DMS 273 treated with DMSO at 0.1 percent for 48 hours (cell line): ENCODE measurements at places on chromosomes 2 and 18.

DNA sequence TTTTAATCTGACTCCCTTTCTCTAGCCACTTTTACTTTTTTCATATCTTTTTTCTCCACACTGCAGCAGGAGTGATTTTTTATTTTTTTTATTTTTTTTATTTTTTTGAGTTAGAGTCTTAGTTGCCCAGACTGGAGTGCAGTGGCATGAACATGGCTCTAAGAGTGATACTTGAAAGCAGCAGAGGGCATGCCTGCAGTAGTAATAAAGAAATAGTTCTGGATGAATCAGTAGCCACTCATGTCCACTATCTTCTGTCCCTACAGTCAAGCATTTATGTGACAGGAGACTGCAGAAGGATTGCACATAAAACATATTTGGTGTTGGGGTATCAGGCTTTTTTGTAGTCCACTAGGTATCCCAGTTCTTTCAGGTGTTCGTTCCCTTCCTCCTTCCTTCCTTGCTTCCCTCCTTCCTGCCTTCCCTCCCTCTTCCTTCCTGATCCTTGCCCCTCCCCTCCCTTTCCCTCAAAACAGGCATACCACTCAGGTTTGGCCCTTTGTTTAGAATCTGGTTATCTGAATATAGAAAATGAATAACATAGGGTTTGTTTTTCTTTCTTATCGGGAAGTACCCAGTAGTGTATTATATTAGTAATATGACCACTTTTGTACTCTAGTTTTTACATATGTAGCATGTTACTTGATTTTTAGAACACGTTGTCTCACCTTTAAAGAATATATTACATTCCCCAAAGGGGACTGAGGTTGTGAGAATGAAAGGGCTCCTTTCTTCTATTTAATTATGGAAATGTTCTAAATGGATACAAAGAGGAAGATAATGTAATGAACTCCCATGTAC lies 23.5 kb downstream of the MIB1 start:
- DNase-seq, result no peak

GRCh38 chr18:79299711-79300110 lies 96.0 kb upstream of the NFATC1 start:
- DNase-seq, result no peak

GRCh38 chr2:64273524-64274398 lies 129.5 kb upstream of the PELI1 start:
- no peak for DNase-seq

DNA sequence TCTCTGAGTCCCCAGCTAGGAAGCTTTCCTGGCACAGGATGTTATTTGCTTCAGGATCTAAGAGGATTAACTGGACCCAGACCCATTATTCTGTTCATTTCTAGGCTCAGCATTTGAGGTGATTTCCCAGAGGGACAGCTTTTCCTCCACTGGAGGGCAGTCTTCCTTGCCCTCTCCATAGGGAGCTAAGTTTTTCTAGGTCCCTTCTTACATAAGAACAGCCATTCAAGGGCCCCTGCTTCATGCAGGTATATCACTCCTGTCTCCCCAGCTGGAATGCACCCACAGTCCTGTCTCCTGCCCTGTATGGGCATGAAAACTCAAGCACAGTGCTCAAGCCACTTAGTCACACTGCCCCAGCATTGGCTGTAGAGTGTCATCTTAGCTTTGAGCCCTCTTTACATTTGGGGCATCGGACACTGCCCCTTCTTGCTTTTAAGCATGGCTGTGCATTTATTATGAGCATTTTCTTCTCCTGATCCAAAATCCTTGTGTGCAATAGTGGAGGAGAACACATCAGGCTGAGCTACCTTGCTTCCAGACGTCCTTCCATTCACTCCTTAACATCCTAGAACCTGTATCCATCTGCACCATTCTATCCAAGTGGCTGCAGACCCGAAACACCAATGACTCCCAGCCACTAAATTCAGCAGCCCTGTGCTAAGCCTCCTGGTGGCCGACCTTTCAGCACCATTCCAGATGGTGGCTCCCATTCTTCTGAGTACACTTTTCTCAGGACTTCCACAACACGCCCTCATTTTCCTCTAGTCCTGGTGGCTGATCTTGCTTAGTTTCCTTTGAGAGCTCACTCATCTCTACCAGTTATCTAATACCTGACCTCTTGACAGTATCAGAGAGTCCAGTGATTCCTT lies 80.0 kb downstream of the COPS8 start:
- no peak for DNase-seq

DNA sequence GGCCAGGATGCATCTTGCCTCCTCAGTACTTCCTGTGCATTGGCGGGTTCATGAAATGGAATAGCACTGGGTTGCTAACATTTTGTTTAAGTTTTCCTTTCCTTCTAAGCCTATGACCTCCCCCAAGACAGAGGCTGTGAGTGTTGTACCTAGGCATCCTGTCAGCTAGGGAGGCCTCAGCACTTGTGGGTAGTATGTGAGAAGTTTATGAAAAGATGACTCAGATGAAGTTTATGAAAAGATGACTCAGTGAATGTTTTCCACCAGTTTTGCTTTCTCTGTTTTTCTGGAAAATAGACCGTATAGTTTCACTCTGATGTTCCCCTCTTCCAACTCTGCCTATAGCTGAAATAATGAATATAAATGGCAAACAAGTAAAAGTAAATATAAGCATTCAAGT lies 412.9 kb downstream of the TMEM182 start:
- no peak for DNase-seq

DNA sequence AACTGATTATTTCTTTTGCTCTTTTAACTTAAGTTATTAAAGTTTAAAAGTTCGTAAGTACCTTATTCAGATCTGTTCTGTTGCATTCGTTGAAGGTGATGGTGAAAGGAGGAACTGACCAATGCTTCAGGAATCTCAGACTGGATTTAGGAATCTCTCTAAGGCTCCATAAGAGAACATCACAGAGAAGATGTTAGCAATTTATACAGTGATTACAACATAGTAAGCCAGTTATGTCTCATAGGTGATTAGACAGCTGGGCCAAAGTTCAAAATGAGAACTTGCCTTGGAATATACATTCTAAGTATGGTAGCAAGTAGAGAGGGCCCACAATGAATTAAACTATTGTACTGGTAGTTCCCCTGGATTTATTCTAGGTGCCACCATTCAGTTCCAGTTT lies 3.2 kb downstream of the MARS2 start:
- DNase-seq, result no peak

GRCh38 chr2:177270531-177270930 lies 6.0 kb upstream of the NFE2L2 start:
- no peak for DNase-seq

DNA sequence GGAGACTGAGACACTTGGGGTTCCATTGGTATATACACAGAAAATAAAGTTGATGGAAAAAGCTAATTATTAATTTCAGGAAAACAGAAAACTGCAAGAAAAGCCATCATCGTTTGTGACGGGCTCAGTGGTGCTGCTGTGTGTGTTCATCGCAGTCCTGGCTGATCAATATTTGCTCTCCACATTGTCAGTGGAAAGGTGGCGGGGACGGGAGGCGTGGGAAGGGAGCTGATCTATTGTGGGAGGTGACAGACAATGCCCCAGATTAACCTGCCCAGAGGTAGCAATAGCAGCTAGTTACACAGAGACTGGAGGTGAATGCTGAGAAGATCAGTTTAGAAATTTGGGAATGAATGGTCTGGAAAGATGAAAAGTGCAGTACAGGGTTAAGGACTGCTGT lies 50.0 kb upstream of the CTDP1 start:
- DNase-seq, result no peak

DNA sequence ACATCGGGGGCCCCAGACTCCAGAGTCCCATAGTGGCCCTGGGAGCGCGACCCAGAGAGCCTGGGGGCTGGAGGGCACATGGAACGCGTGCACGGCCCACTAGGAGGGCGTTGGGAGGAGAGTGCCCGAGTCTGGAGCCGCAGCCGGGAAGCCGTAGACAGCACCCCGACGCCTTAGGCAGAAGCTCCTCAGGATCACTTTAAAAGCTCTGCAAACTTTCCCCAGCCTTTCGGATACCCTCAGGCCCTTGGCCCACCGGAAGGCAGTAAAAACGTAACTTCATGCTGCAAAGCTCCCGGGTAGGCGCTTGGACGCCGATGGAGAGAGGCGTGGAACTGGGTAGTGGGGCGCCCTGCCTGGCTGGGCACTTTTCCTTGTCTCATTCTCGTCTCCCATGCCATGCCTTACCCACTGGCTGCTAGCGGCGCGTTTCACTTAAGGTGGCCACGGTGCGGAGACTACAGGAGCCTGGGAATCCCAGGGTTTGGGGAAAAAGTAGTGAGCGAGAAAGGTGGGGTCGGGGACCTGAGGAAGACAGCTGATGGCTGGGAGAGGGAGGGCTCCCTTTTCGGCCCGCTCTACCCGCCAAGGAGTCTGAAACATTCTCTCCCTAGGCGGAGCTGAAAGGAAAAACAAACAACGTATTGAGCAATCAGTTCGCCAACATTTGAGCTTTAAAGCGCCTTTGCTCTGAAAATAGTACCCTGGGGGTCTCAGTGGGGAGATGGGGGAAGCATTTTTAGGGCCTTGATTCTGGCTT lies 141.8 kb downstream of the MEIS1 start:
- DNase-seq, result no peak

GRCh38 chr18:33946336-33946735 lies 278.4 kb downstream of the NOL4 start:
- no peak for DNase-seq

GRCh38 chr2:235856151-235856854 lies 311.9 kb downstream of the GBX2 start:
- no peak for DNase-seq

GRCh38 chr2:80496775-80497174 lies 192.2 kb upstream of the LRRTM1 start:
- DNase-seq, result no peak

- DNase-seq, result no peak
These were observed 29.0 kb downstream of the PSME4 start for GRCh38 chr2:53941749-53942148.

GRCh38 chr2:17850151-17850550 lies 28.3 kb upstream of the KCNS3 start:
- DNase-seq, result no peak

GRCh38 chr2:151638990-151639389 lies 95.3 kb downstream of the NEB start:
- no peak for DNase-seq

DNA sequence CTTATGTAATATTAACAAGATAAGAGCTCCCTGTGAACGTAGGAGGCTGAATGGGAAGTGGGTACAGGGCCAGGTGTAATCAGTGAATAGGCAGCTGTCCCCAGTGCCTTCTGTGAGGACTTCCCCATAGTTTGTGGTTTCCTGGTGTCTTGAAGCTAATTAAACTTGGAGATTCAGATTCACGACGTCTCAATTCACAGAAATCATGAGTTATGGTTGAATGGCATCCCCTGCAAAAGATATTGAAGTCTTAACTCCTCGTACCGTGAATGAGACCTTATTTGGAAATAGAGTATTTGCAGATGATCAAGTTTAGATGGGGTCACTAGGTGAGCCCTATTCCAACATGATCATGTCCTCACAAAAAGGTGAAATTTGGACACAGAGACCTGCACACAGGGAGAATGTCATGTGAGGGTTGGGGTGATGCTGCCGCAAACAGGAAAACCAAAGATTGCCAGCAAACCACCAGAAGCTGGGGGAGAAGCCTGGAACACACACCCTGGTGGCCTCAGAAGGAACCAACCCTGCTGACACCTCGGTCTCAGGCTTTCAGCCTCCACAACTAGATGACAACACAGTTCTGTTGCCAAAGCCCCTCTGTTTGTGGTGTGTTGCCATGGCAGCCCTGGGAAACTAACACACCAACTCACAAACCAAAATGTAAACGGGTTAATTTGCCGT lies 13.2 kb downstream of the ARL4C start:
- DNase-seq, result no peak

DNA sequence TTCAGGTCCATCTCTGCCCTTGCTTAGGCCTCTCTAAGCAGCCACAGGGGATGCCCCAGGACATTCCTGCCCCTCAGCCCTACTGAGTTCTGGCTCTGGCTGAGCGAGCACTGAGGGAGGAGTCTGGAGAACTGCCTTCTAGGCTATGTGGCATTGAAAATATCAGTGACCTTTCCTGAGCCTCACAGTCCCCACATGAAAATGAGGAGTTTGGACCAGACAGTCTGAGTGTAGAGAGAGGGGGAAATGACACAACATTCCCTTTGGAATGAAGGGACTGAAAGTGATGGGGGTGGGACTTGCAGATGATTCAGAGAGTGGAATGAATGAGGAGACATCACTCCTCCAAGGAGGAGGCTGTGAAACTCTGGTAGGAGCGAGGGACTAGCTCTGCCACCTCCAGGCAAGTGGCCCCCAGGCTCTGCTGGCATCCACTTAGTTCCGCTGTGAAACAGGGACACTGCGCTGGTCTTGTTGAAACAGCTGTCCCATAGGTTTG lies 8.0 kb downstream of the TNS1 start:
- no peak for DNase-seq

GRCh38 chr2:96801005-96801785 lies 14.9 kb upstream of the CNNM3 start:
- no peak for DNase-seq

GRCh38 chr2:233855345-233855744 lies 1.0 kb upstream of the HJURP start:
- no peak for DNase-seq

- DNase-seq, result no peak
These were observed 281.1 kb upstream of the POU3F3 start for GRCh38 chr2:104572834-104573233.

GRCh38 chr2:5791371-5791770 lies 99.2 kb downstream of the SOX11 start:
- no peak for DNase-seq

DNA sequence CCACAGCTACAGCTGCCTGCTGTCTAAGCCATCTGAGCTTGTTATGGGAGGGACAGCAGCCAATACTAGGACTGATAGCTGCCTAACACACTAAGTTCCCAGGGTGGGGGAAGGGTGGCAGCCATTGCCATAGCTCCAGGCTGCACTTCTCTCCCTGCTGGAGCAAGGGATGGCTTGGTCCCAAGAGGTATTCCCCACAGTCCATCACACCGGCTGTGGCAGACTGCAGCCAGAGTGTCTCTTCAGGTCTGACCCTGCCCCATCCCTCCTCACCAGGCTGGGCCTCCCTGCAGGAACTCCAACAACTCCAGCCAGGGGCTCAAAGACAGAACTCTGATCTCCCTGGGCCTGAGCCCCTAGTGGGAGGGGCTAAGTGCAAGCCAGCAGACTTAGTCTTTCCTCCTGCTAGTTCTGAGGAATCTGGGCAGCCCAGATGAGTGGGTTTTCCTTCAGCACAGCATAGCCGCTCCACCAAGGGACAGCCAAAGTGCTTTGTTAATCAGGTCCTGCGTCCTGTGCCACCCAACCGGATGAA lies 632.1 kb downstream of the SOCS6 start:
- DNase-seq, result no peak

- no peak for DNase-seq
These were observed 62.9 kb downstream of the MTHFD2 start for GRCh38 chr2:74261204-74261864.
